Stimulated activated CD8-positive, alpha-beta memory T cell treated with anti-CD3 and anti-CD28 coated beads, Interleukin-4, amount 100 ng/mL, for 1 hour (primary cell): ENCODE measurements at places on chromosomes 16 and 17.

- DNase-seq: no peak
Observed at GRCh38 chr16:87570938-87571867, 31.1 kb upstream of the JPH3 start.

GRCh38 chr17:83028851-83029250 is 50.6 kb upstream of the METRNL start:
- no peak for DNase-seq

DNA sequence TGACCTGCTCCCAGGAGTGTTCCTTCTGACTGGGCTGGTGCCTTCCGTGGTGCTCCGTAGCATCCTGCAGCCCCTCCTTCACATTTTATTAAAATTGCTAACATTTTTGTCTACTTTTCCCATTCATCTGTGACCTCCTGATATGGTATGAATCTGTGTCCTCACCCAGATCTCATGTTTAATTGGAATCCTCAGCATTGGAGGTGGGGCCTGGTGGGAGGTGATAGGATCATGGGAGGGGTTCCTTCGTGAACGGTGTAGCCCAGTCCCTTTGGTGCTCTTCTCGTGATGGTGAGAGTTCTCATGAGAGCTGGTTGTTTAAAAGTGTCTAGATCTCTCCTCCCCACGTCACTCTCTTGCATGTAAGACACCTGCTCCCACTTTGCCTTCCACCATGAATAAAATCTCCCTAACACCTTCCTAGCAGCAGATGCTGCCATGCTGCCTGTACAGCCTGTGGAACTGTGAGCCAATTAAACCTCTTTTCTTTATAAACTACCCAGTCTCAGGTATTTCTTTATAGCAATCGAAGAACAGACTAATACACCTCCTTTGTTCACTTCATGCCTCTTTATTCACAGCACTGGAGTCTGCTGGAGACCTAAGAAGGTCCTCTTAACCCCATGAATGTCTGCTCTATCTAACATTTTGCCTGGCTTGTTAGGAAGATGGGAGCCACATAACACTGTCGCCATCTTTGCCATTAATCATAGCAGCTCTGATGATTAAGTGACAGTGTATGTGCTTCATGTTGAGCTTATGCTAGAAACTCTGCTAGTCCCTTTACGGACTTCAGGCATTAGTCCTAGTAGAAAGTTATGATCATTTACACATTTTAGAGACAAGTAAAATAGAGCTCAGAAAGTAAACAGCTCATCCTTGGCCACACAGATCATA is 377.7 kb upstream of the MAF start:
- DNase-seq: no peak

- DNase-seq: no peak
Observed at GRCh38 chr16:72042157-72042660, 12.1 kb upstream of the HP start.

- DNase-seq: no peak
Observed at GRCh38 chr17:32307658-32308057, 34.3 kb downstream of the C17orf75 start.

DNA sequence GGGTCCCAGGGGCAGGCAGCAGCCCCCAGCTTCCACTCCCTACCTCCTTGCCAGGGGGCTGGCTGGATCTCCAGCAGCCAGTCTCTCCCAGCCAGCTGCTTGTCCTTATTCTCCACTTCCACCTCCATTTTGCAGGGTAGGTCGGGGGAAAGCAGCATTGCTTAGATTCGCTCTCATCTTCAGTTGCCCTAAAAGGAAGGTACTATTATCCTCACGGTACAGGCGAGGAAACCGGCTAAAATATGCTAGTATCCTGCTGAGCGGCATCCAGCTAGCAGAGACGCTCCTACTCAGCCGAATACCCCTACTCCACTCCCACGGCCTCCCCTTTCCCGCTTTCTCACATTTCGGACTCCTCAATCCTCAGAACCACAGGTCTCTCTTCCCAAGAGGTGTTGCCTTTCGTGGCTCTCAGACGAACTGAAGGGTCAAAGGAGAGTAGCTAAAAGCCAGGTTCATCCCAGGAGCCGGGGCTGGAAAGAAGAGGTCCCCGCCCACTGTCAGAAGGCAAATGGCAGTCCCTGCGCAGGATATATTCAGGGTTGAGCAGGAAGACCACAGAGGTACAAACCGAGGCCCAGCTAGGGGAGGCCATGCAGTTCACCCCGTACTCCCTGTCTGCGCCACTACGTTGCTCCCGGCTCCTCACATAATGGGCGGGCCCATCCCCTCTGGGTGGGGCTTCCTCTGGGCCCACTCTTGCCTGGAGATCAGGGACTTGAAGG is 1.7 kb upstream of the RAB11FIP4 start:
- DNase-seq: no peak

GRCh38 chr17:2275722-2276121 is 27.9 kb downstream of the SMG6 start:
- no peak for DNase-seq

- peak; percentile 39 for DNase-seq
Observed at GRCh38 chr16:66933776-66934137, 445 bp downstream of the CIAO2B start.

GRCh38 chr17:8665684-8666083 is 35.2 kb upstream of the MYH10 start:
- no peak for DNase-seq

- DNase-seq: no peak
Observed at GRCh38 chr17:46811978-46812583, 6.4 kb downstream of the WNT3 start.

GRCh38 chr17:31561469-31562375 is 170.2 kb downstream of the RAB11FIP4 start:
- DNase-seq: no peak
